ENCODE measurements at places on chromosomes 1 and 21.

DNA sequence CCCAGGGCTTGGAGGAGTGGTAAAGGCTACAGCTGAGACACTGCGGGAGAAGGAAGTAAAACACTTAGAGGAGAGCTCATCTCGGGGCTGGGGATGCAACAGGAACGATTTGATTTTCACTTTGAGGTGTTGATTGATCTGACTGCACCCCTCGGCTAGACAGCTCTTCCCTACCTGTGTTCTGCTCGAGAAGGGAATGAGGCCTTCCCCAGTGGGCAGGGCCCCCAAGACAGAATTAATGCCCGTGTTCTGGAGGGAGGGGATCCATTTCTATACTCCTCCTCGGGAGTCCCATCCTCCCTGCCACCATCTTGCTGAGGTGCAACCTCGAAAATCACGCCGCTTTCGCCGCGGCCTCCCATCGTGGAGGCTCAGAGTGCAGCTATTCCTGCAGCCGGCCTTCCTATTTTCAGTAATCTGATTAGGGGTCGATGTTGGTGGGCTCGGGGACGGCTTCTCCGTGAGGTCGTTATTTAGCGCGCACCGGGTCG lies 2.4 kb downstream of the ATP2B4 start:
- no peak for DNase-seq

DNA sequence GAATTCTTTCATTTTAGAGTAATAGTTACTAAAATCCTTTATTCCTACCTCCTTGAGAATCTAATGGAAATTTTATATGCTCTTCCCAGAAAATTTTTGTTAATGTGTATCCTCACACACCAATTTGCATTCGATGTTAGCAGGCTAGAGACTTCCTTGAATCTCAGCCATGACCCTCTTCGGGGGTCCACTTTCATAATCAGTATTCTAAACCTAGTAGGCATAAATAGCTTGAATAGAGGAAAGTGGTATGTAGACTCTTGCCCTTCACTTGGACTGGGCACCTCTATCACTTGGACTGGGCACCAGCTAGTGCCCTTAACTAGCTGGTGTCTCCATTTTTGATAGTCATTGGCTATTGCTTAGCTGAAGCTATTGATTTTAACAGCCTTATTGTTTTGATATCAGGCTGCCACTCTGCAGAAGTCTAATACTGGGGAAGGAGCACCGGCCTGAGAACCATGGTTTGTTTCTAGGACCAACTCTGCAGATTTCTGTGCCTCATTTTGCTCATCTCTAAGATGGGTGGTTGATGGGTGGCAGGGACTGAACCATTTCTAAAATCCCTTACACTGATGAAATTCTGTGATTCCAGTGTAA lies 42.8 kb downstream of the MRPL39 start:
- DNase-seq, result no peak

DNA sequence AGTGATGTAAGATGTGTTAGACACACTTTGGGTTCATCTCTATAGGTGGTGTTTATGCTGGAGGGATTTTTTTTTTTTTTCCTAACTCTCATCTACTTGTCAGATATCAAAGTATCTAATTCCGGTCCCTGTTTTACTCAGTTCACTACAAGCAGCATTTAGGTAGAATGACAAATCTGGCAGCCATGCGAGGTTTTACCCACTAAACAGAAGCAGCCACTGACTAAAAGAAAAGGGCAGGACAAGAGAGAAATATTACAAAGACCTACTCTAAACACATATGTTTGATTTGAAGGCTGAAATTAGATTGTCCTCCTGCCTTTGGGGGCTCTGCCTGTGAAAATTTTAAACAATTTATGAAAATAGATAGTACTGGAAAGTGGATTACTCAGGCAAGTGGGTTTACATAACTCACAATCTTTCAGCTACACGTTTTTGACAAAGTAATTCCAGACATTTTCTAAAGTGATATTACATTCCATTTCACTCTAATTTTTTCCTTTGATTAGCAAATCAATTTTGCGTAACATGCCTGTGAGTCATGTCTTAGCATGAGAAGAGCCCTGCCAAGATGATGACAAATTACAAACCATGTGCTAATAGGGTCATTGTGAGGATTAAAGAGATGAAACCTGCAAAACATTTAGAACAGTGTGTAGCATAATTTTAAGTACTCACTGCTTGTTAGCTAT lies 172.6 kb downstream of the PLA2G4A start:
- peak; percentile 17 for DNase-seq

- DNase-seq, result no peak
Observed at GRCh38 chr1:29166291-29166878, 15.3 kb downstream of the SRSF4 start.

- DNase-seq, result no peak
Observed at GRCh38 chr1:24648919-24649318, 5.8 kb downstream of the SRRM1 start.

GRCh38 chr1:171295821-171296220 lies 18.2 kb upstream of the FMO4 start:
- no peak for DNase-seq

DNA sequence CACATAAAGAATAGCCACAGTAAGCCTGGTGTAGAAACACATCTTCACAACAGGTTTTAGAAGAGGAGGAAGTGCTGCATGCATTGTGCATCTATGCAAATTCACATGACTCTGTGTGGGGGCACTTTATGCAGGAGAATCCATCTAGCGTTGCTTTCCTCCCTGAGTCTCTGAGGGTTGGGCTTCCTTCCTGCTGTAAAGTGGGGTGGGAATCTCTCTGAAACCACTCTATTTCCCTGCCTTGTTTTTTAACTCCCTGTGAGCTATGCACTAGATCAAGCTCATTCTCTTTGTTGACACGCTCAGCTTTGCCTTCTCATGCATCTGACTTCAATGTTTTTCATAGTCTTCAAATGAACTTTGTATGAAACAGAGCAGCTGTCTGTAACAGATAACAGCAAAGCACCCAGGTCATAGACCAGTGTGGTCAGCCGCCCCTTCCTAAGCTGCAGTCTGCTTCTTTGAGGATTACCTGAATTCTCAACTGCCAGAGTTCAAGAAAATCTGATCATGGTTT lies 102.7 kb upstream of the DPH5 start:
- DNase-seq, result no peak

GRCh38 chr1:87478231-87478630 lies 149.6 kb downstream of the LMO4 start:
- DNase-seq, result no peak

GRCh38 chr1:204340081-204340889 lies 19.4 kb downstream of the PLEKHA6 start:
- no peak for DNase-seq

DNA sequence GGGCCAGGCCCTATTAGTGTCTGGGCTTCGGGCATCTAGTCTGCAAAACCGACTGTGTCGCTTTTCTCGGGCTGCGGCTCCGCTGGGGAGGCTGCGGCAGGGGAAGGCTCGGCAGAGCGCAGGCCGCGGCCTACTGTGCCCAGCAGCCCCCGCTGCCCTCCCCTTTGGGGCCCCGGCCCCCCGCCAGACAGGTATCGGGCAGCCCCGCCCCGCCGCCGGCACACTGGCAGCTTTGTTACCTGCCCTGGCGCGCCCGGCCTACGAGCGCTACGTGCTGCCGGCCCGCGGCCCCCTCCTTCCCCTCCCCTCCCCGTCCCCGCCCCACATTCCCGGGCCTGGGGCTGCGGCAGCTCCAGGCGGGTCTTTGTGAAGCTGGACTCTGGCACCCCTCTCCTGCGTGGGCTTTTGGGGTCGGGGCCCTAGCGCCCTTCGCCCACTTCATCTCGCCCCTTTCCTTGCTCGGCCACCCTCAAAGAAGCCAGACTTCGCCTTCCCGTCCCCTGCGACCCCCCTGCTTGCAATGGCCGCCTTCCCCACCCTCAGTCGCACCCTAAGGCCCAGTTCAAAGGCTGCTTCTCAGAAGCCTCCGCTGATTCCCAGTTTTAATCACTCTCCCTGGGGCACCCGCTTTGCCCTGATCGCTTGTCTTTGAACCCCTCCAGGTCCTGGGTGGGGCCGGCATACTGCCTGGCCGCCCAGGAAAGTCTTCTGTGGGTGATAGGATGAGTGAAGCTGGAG lies 48.9 kb upstream of the SLC2A1 start:
- DNase-seq, result no peak

DNA sequence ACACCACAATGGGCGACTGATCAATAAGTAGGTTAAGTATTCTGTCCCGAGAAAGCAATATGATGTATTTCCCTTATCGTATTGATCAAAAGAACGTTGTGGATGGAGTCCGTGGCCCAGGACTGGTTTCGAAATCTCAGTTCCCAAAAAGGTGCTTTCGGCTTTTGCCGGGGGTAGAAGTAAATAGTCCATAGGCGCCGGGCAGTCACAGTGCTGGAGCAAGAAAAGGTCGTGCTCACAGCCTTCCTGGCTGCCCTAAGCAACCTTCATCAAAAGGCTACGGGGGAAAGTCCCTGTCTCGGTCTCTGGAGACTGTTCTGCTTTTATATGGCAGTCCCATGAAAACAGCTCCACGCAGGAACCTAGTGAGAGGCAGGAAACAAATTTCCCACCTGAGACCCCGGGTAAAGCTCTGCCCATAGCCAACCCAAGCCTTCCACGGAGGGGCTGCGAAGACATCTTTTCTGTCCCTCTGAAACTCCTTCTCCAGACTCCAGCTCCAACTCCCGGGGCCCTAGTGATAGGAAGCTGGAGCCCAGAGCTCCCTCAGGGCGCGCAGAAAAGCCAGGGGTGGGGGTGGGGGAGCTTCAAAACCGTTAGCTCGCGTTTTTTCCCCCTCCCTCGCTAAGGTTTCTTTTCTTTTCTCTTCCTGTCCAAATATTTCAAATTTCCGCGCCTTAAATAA lies 7.0 kb downstream of the CDKN2C start:
- no peak for DNase-seq

GRCh38 chr1:33088119-33088906 lies 7.4 kb downstream of the AZIN2 start:
- DNase-seq, result no peak

DNA sequence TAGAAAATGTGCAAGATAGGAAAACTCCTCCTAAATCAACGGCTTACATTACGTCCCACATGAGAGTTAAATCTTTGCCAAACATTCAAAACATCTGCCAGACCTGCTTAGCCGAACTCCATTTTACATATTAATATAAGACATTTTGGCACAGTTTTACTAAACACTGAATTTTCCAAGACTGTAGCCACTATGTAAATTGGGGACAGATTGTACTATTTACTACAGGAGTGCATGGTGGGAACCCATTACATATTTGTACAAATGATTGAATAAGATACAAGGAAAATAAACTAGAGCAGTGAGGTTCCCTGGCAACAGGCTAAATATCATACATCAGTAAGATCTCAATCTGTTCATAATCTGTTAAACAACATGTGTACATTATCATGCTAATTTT lies 1234.4 kb downstream of the KCNT2 start:
- DNase-seq, result no peak

DNA sequence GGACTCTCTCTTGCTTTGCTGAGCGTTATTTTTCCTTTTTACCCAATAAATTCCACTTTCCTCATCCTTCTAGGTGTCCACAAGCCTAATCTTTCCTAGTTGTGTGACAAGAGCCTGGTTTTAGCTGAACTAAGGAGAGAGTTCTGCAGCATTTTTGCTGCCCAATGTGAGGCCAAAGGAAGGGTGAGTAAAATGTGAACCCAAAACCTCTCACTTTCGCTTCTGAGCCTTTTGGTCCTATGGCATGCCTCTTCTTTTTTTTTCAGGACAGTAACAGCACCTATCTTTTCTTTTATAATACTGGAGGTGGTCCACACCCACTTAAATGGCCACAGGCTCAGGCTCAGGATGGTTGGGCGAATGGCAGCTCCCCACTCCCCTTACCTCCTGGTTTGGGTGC lies 111.1 kb downstream of the COP1 start:
- no peak for DNase-seq

- no peak for DNase-seq
Observed at GRCh38 chr21:42405064-42406013, 1.6 kb downstream of the UBASH3A start.

GRCh38 chr1:162080472-162081015 lies 11.1 kb downstream of the NOS1AP start:
- DNase-seq, result no peak

DNA sequence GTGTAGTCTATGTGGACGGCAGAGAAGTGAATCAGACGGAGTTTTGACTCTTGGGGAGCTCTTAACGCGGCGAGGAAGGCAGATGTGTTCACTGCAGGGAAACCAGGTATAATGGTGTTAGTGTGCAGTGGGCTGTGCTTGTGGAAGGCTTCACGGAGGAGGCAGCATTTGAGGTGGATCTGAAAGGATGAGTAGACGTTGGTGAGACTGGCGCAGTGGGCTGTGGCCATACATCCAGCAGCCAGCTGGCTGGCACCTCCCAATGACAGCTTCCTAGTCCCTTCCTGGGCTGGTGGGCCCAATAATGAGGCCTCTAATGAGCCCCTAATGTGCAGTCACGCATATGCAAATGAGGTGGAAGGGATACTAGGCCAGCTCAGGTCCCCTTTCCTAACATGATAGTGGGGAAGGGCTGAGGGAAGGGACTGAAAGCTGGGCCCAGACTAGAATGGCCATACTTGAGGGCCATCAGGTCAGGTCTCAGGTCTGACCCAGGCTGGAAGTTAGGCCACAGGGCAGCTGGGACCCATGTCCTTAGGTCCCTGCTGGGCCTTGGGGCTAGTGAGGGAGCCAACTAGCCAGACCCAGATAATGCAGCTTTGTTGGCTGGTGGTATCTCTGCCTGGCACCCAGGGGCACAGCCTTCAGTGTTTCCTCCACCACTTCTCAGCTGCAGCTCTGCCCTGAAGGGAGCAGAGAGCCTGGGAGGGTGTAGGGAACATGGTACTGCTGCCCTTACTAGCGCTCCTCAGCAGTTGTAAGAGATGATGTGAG lies 3.8 kb downstream of the MAP7D1 start:
- DNase-seq, result no peak

DNA sequence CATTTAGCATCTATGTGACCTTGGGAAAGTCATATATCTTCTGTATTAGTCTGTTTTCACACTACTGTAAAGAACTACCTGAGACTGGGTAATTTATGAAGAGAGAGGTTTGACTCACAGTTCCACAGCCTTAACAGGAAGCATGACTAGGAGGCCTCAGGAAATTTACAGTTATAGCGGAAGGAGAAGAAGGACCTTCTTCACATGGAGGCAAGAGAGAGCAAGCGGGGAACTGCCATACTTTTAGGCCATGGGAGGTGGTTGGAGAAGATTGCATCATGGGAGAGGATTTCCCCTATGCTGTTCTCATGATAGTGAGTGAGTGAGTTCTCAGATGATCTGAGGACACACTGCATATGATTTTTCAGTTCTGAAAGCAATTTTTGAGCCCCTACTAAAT lies 87.9 kb downstream of the CLEC20A start:
- DNase-seq, result no peak

DNA sequence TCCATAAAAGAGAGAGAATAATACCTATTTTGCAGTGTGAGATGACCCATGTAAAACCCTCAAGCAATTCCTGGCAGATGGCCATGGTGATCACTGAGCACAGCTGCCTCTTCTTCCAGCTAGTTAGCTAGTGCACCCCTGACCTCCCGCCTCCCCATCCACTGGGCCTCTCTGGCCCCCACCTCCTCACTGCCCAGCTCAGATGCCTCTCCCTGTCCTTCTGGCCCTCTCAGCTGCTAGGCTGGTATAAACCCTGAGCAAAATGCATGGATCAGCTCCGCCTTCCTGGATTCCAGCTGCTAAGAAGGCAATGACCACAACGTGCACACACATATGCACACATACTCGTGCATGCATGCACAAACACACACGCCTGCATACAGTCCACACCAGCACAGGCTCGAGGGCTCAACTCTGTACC lies 117.2 kb downstream of the DMRTB1 start:
- DNase-seq, result no peak
